Umbilical cord (tissue), 2 donors: ENCODE measurements at places on chromosomes 3 and 15. TPM values are rescaled to one million over a fixed set of nuclear protein-coding genes. Genes with fewer than 3 reads are reported as not detected.
A peak's percentile ranks its signal among the peaks of the same experiment; 100 is the strongest.

DRD3 gene
- total RNA-seq = 0.72 TPM

FMN1 gene
- 12.0 TPM for total RNA-seq

LXN gene
- total RNA-seq = 11.8 TPM

C3orf70 gene
- total RNA-seq = 38.5 TPM

A4GNT gene
- total RNA-seq = 0.96 TPM

ZNF80 gene
- 2.4 TPM for total RNA-seq

GALNT15 gene
- total RNA-seq = 3.9 TPM

KBTBD13 gene
- not detected for total RNA-seq

NCKIPSD gene
- total RNA-seq = 7.9 TPM

DNA sequence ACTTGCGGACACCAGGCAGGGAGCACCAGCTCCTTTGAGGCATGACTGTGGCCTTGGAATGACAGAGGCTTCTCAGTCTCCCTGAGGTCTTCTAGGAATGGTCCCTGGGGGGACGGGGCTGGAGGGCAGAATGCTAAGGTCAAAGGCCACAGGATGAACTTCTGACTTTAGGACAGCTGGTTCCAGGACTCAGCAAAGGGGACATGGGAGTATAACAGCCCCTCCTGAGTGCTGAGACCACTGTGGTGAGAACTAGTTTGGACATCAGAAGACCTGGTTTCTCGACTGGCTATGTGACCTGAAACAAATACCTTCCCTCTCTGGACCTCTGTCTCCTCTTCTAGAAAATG, 17.8 kb downstream of the ITGA11 start:
- no peak for DNase-seq

- DNase-seq = no peak
Observed at GRCh38 chr3:101876142-101876541, 26.8 kb downstream of the NFKBIZ start.

GRCh38 chr3:190192739-190193138, 72.0 kb upstream of the P3H2 start:
- DNase-seq = no peak

DNA sequence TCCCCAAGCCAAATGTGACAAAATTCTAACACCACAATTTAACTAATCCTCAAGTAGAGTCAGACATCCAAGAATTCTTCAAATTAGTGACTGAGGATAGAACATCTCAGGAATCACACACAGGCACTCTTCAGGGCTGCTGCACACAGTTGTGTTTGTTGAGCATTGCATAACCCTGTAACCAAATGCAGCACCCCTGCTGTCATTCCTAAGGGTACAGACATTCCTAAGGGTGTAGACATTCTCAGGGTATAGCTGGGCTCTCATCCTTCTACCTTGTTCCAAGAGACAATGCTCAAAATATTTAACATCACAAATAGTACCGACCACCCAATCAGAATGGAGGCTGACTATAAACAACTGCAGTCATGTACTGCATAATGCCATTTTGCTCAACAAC, 107.1 kb upstream of the UBE2E2 start:
- DNase-seq = no peak

DNA sequence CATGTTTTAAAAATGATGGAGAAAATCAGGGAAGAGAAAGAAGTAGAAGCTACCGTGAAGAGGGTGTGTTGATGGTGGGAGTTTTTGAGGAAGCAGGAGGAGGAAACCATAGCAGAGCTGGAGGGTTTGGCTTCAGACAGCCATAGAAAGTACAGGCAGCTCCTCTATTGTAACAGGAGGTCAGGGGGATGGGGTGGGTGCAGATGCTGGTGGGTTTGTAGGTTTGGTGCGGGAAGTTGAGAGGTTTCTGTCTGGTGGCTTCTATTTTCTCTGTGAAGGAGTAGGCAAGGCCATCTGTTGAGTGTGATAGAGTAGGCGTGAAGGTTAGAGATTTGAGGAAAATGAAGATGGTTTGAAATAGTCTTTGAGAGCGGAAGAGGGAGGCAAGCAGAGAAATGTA, 97.7 kb upstream of the TBC1D5 start:
- no peak for DNase-seq

DNA sequence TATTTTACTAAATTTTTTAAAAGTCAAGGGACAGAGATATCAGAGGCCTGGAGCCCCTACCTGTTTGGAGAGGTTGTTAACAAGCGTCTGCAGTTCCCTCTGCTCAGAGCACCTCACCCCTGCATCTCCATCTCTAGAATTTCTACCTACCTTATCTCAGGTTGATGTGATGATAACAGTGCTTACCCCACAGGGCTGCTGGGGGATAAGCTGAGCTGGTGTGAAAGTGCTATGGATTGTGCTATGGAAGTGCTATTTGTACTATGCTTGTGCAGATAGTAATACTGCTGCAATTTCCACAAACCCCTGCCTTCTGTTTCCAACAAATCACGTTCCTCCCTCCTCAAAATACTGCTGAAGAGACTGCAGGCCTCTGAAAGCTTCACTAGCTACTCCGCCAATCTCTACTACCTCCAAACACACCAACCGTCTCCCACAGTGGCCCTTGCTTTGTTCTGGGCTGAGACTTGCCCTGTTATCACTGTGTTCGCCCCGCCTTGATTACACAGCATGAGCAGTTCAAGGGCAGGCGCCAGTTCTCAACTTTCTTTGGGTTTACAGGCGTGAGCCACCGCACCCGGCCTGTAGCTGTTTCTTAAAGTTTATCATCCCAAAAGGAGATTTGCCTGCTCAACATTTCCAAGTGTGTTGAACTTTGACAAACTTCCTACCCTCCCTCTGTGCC, 28.4 kb upstream of the PARL start:
- no peak for DNase-seq

GRCh38 chr15:63797116-63797515, 36.6 kb downstream of the HERC1 start:
- DNase-seq = no peak

- DNase-seq = no peak
Observed at GRCh38 chr15:31559786-31560185, 233.2 kb downstream of the KLF13 start.

DNA sequence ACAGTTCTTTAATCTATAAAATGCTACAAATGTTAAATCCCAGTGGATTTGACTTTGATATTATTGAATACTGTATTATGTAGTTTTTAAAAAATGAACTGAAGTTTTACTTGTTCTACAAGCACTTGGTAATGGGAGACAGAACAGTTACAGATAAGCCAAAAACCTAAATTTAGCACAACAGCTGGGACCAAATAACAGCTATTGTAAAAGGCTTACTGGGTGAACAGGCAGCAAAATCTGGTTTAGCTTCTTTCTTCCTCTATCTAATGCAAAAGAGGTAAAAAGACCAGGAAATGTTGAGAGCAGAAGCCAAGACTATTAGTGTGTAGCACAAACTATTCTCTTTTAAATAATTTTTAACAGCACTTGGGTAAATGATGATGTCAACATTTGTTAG, 1.6 kb upstream of the ATOSA start:
- no peak for DNase-seq

- no peak for DNase-seq
Observed at GRCh38 chr15:55970286-55970685, 23.1 kb downstream of the NEDD4 start.

DNA sequence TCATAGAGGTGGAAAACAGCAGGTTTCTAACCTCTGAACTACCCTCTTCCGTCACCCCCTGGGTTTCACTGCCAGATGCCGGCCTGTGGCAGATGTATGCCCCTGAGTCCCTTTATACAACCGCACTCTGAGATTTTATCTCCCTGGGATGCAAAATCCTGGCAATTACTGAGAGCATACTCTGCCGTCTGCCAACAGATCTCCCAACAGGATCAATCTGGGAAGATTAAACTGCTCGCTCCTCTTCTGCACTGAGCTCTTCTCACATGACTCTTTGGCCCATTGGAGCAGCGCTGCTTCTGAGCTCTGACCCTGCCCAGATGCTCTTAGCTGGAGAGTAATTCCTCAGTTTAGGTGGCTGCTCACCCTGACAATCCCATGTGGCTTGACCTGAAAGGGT, 133.2 kb downstream of the LIPC start:
- no peak for DNase-seq

GRCh38 chr3:163766112-163766511, 1312.2 kb downstream of the SI start:
- DNase-seq = no peak

DNA sequence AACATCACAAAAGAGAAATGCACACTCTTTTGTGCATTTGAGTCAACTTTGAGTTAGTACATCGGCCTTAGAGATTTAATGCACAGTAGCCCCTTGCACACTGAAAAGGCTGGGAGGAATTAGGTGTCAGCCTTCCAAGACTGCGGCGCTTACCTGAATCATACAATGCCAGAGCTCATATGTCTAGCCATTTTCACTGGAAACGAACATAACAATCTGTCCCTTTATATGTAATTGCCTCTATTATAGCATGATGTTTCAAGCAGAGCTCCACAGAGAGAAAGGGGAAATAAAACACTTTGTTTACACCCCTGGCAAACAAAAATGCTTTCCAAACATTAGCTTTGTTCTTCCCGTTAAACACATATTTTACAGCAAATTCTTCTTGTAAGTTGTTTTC, 315.7 kb upstream of the SLCO3A1 start:
- no peak for DNase-seq

- no peak for DNase-seq
Observed at GRCh38 chr3:132606085-132606484, 9.0 kb downstream of the ACKR4 start.

DNA sequence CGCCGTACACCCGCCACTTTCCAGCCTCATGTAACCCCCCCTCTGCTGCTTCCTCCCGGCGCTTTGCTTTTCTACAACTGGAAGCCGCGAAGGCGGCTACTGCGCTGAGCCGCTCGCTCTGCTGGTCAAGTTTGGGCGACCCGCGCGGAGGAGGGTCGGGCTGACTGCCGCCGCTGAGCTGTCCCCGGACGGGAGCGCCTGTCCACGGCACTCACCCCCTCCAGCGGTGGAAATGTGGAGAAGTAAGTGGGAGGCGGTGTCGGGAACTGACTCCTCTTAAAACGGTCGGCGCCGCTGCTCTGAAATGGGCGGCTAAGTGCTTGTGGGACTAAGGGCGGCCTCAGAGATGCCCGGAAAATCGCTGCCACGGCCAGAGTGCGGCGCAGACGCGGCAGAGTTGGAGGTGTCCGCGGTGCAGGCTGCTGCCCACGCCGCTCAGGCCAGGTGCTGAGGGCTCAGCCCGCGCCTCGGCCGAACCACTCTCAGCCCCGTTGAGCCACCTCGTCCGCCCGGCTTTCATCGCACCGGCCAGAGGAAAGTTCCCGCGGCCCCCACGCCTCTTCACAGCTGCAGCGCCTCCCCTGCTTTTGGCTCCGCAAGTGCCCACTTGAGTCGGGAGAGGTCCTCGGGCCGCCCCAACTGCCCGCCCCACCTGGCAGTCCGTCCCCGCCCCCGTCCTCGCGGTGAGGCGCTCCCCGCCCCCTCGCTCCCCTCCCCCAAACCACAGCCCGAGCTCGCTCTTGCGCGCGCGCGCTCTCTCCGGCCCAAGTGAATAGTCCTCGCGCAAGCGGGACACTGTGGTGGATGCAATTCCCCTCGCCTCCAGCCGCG, at the start of gene EPHA6:
Gene EPHA6, plus strand, starts transcription at position 775 of the 831 bp plus-strand sequence.
- peak; percentile 88 for DNase-seq

GRCh38 chr3:187025656-187026316, 95.5 kb downstream of the ST6GAL1 start:
- DNase-seq = no peak

- DNase-seq = no peak
Observed at GRCh38 chr3:188683032-188683521, 488.7 kb upstream of the TPRG1 start.

- no peak for DNase-seq
Observed at GRCh38 chr15:95091444-95091843, 860.1 kb downstream of the MCTP2 start.

- DNase-seq = peak; percentile 79
Observed at GRCh38 chr3:142209655-142210054, 15.7 kb downstream of the GK5 start.

GRCh38 chr15:63380151-63380807, 1.4 kb downstream of the CA12 start:
- no peak for DNase-seq

GRCh38 chr3:42654331-42655201, 1.1 kb downstream of the ZBTB47 start:
- DNase-seq = peak; percentile 81

GRCh38 chr3:139286825-139287224, 57.0 kb upstream of the MRPS22 start:
- DNase-seq = no peak

- no peak for DNase-seq
Observed at GRCh38 chr3:131036200-131036816, 9.6 kb downstream of the NEK11 start.

- DNase-seq = no peak
Observed at GRCh38 chr15:57307527-57308169, 68.7 kb upstream of the CGNL1 start.

GRCh38 chr3:52879090-52879489, 18.3 kb downstream of the STIMATE start:
- no peak for DNase-seq

DNA sequence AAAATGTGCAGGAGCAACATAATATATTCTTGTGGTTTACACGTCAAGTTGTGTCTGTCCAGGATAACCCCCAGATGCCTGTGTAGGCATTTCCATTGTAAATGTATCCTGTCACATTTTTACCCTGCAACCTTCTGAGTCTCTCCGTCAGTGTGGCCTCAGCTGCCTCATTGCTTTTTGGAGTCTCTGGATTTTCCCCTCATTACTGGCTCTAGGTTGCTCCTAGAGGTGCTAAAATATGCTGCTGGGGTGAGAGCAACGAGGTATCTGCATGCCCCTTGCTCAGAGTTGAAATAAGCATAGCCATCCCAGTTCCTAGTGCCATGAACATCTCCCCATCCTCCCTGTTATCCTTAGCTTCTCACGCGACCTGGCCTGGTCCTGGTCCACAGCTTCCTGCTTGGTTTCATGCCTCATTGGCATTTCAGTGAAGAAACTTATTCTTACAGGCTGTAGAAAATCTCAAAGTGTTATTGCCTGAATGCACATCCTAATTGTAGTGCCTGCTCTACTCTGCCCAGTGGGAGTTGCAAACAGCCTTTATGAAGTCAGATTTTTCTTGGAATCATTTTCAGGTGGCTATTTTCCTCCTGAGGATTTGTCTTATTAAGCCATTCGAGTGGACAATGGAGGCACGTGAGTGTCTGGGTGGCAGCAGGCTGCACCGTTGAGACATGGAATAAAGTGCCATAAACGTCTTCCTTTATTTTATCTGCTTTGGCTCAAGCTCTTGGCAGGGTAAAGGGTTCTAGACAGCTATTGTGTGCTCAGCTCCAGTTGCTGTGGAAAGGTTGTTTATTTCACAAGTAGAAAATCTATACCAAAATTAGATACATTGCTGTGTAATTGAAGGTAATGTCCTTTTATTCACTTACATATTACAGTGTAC, 33.2 kb downstream of the OXNAD1 start:
- no peak for DNase-seq
